ENCODE measurements at places on chromosomes 2 and 18.

GRCh38 chr2:143717053-143717452, 587.8 kb downstream of the ARHGAP15 start:
- no peak for DNase-seq

- no peak for DNase-seq
Measured at GRCh38 chr2:238763471-238763995, 84.4 kb upstream of the TWIST2 start.

- no peak for DNase-seq
Measured at GRCh38 chr2:97757062-97757461, 43.7 kb downstream of the ZAP70 start.

GRCh38 chr18:44851856-44852621, 171.4 kb downstream of the SETBP1 start:
- no peak for DNase-seq

DNA sequence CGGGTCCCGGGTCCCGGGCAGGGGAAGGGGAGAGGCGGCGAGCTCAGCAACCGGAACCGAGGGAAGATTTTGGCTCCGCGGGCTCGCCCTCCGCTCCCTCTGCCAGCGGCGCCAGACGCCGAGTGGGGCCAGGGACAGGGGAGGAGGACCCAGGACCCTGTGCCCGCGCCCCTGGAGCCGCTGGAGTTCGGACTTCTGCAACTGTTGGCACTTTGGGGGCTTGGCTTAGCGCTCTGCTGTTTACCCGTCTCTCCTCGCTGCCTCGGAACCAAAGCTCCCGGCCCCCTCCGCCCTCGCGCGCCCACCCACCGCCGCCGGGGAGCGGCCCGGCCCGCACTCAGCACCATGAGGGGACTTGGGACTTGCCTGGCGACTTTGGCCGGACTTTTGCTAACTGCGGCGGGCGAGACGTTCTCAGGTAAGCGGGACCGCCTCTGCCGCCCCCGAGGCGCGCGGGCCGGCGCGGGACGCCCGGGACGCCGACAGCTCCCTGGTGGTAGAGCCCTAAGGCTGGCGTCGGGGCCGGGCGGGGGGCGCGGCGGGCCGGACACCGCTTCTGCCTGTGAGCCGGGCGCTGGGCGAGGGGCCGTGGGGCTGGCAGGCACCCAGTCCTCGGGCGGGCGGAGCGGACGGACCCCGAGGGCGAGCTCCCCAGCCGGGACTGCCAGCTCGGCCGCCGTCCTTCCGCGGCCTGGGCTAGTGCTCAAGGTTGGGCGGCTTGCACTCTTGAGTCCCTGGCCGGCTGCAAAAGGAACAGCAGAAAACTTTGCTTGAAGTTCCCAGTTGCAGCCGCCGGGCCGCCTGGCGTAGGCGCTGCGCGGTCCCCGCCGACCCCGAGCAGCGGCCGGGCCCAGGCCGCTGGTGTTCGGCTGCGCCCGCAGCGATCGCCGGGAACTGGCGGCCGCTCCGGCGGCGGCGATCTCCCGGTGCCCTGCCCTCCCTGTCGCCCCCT, 634 bp downstream of the PTPRM start:
- DNase-seq: peak; percentile 41

DNA sequence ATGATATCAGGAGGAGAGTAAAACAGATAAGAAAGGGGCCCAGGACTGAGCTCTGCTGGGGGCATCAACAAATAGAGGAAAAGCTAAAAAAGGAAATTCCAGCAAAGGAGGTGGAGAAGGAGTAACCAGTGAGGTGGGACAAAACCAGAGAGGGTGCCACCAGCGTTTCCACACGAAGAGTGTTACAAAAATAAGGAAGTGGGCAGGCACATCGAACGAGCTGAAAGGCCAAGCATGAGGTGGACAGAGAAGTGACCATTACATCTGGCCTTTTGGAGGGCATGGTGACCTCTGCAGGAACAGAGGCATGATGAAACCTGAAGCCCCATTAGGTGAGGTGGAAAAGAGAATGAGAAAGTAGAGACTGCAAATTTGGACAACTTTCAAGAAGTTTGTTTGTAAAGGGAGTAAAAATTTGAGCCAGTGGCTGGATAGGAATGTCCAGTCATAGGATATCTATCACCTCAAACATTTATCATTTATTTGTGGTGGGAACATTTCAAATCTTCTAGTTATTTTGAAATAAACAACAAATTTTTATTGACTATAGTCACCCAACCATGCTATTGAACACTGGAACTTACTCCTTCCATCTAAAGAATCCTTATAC, 18.4 kb upstream of the VIT start:
- DNase-seq: no peak

GRCh38 chr2:226652983-226653765, 146.4 kb downstream of the IRS1 start:
- DNase-seq: peak; percentile 18

DNA sequence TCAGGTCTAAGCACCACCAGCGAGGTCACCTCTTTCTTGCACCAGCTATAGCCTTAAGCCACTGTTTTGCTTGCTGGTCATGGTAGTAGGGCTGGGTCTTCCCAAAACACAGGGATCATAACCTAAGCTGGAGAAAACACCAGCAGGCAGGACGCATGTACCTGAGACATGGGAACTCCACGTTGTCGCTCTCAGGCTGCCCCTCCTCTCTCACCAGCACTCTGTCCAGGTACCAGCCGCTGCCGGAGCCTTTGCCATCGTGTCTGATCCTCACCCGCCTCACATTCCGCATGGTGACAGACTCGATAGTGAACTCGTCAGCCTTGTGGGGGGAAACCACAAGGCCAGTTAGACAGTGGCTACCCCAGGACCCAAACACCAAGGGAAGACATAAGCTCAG, 79.5 kb downstream of the LOXHD1 start:
- DNase-seq: no peak

- no peak for DNase-seq
Measured at GRCh38 chr2:19124135-19124534, 234.3 kb downstream of the OSR1 start.

- DNase-seq: no peak
Measured at GRCh38 chr2:218444692-218445357, 25.9 kb downstream of the VIL1 start.

DNA sequence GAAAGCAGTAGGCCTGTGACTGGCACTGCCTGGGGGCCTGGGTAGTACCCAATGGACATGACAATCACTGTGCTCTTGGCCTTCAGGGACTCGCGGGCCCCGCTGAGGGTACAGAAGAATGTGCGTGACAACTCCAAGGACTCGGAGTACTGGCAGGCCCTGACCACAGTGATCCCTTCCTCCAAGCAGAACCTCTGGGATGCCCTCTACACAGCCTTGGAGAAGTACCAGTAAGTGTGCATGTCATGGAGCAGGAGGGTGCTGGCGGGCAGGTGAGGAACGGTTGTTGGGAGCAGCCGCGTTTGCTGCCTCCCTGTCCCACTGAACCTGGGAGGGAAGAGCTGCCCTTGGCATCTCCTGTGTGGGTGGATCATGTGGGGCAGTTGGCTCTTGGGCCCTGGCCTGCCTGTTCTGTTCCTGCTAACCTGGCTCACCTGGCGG, 23.3 kb downstream of the OTOF start:
- no peak for DNase-seq

GRCh38 chr2:162011706-162012564, 62.1 kb downstream of the DPP4 start:
- no peak for DNase-seq

GRCh38 chr2:225667445-225667844, 267.9 kb downstream of the NYAP2 start:
- no peak for DNase-seq

GRCh38 chr2:158774681-158775080, 20.4 kb upstream of the DAPL1 start:
- DNase-seq: no peak

GRCh38 chr18:51028201-51028805, 1.7 kb upstream of the SMAD4 start:
- DNase-seq: peak; percentile 6

GRCh38 chr2:152420363-152420762, 85.4 kb downstream of the FMNL2 start:
- no peak for DNase-seq

DNA sequence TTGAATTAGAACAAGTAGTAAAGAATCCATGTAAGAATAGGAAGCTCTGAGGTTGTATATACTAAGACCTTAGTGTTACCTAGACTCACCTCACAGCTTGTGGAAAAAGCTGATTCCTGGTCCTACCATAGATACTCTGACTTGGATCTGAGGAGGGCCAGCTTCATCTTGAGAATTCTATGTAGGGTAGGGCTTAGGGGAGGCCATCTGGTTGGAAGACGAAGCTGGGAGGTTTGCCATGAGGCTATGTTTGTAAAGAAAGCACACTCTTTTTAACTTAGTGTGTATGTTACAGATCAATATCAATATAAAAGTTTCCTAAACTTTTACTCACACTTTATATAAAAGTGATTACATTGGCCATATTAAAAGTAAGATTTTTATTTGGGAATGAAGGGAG, 77.1 kb upstream of the GALNT5 start:
- DNase-seq: no peak

DNA sequence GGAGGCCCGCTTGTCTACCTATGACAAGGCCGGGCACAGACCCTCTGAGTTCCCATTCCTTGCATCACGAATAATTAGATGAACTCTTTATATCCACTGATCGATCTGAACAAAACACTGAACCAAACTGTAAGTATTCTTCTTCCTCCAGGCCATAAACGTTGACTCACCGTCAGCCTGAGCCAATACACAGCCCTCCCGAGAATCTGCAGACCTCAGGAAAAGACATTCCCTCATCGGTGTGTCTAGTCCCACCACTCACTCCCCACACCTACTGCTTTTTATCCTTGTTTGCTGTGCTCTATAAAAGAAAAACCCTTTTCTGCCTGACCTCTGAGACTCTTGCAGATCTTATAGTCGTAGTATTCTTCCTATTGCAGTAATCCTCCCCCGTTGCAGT, 41.0 kb downstream of the TMEM87B start:
- no peak for DNase-seq

DNA sequence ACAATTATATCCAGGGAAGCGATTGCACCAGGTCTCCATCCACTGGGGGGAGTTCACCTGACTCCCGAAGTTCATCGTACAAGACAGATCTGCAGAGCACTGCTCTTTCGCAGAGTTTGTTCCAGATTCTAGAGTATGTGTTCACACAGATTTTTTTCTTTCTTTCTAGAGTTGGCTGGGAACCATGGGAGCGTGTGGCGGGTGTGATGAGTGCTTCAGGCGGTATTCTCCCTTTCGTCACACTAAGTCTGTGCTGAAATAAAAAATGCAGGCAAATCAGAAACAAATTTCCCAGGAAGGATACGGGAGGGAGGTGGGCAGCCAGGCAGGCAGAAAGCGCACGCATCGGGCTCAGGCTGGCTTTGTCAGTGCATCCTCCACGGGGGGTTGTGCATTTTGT, 129.8 kb upstream of the SOX11 start:
- DNase-seq: no peak

GRCh38 chr2:195472501-195473234, 184.4 kb upstream of the SLC39A10 start:
- no peak for DNase-seq

DNA sequence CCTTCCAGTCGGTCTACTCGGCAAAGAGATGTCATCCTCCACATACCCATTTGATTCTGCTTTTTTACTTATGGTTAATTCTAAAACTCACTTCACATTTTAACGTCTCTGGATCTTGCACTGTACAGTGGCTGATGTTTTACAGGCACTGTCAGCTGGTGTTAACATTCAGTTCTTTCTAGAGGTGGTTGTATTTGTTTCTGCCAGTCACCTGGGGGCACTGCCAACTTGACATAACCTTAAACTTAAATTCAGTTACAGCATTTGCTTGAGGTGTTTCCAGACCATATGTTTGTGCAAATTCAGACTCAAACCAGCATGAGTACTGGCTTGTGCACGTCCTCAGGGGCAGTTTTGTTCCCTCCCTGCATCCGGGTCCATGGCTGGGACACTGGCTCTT, 5.3 kb upstream of the TMEM185B start:
- peak; percentile 23 for DNase-seq

- DNase-seq: no peak
Measured at GRCh38 chr18:6366776-6367175, 47.9 kb downstream of the L3MBTL4 start.

- DNase-seq: no peak
Measured at GRCh38 chr2:102510791-102511575, 38.0 kb downstream of the SLC9A4 start.

GRCh38 chr18:52069201-52069600, 270.8 kb upstream of the DCC start:
- no peak for DNase-seq

GRCh38 chr2:19823507-19823906, 78.3 kb downstream of the TTC32 start:
- DNase-seq: no peak

DNA sequence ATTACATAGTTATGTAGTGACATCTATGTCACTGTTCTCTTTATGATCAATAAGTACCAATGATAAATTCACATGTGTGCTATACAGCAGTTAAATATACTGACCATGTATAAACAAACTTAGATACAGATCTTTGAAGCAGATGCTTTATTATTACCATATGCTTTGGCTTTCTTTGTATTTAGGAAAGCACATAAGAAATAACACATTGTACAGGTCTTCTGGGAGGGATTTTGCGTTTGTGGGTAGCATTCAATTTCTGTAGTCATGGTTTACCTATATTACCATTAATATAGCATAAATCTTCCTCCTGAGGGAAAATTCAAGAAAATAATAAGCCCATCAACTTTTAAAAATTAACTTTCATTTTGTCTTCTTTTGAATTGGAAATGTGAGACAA, 1.6 kb upstream of the PDE1A start:
- no peak for DNase-seq

GRCh38 chr2:102193074-102193473, 6.3 kb downstream of the IL1RL2 start:
- DNase-seq: no peak

GRCh38 chr2:1847846-1848598, 103.7 kb upstream of the PXDN start:
- no peak for DNase-seq

DNA sequence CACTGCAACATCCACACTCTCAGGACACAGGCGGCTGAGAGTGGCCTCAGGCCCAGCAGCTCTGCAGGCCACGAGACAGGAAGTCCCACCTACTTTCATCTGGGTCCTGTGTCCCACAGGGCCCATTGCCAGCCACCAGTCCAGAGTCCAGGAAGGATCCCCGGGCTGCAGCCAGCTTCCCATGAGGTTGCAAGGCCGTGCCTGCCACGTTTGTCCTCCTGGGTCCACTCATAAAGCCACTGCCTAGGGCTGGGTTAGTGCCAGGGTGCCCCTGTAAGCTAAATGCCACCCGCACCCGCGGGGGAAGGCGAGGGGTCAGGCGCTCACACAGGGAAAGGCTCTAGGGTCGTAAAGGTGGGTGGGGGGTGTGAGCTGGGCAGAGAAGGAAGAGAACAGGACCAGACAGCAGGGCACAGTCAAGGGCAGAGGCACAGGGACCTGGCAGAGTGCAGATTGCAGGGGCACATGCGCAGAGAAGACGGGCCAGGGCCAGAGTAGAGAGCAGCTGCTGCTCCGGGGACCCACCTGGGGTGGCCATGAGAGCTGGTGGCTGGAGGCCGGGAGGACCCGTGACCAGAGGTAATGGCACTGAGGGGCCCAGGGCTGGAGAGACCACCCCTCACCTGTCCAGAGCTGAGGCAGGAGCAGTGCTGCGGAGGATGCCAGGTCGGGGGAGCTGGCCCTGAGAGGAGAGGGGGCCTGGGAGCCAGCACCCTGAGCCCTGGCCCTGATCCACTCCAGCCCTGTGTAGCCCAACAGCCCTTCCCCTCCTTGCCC, 8.0 kb downstream of the AGXT start:
- no peak for DNase-seq
